ENCODE measurements at places on chromosomes 12 and 14. TPM values are rescaled to one million over a fixed set of nuclear protein-coding genes. Genes with fewer than 3 reads are reported as not detected.

DNA sequence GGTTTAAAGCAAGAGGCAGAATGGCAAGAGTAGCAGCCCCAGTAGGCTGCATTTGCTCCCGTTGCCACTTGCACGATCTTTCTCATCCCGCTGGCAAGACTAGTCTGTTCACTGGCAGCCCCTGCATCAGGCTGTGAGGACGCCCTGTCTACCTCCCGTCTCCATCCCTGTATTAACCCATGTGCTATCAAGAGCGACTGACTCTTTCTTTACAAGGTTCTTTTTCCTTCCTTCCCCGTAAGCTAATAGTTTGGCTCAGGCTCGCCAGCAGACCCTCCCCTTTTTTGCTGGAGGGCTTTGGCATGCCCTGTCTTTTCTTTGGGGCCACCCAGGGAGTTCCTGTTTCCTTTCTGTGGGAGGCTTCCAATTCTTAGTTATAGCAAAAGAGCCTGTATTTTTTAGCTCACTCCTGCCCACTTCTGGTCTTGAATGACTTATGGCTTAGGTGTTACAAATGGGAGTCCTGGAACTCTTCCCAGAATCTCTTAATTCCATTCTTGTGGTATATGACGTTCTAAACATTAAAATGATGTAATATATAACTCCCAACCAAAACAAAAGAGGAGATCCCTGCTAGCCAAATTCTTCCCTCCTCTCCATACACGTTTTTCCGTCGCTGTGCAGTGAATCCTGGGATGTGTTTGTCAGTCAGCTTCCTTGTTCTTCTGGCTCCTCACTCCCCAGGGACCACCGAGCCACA is 149.0 kb downstream of the PRKCH start:
- DNase-seq = peak; percentile 67

- DNase-seq = no peak
These were observed 123.6 kb downstream of the METTL25 start for GRCh38 chr12:82481954-82482353.

CTSG gene
- total RNA-seq = not detected

CHGA gene
- not detected for total RNA-seq

GRCh38 chr12:32181498-32182175 is 75.0 kb downstream of the BICD1 start:
- peak; percentile 41 for DNase-seq

- no peak for DNase-seq
These were observed 4.6 kb upstream of the HIP1R start for GRCh38 chr12:122830517-122831214.

DNA sequence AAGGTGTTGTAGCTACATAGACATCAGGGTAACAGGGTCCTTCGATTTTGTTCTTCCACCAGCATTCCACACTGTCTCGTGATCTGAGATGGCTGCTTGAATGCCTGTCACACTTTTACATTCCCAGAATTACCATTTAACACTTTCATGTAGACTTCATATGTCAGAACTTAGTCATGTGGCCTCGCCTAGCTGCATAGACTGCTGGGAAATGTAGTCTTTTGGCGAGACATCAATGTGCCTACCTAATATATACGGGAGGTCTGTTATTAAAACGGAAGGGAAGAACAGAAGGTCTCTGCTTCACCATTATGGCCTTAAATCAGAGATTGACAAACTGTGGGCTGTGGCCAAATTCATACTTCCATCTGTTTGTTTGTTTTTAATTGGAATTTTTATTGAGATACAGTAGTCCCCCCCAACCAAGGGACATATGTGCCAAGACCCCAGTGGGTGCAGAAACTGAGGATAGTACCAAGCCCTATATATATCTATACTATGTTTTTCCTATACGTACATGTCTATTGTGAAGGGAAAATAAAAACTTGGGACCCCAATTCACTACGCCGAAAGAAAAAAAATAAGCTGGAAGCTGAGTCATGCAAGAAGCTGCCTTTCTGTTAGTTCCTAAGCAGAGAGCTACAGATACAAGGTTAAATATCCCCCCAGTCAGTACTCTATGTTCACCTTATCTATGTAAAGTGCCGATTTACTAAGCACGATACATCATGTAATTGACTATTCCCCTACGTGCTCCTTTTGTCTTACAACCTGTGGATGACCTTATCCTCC is 11.3 kb upstream of the HRK start:
- no peak for DNase-seq

RNU4-1 gene
- total RNA-seq = not detected

DNA sequence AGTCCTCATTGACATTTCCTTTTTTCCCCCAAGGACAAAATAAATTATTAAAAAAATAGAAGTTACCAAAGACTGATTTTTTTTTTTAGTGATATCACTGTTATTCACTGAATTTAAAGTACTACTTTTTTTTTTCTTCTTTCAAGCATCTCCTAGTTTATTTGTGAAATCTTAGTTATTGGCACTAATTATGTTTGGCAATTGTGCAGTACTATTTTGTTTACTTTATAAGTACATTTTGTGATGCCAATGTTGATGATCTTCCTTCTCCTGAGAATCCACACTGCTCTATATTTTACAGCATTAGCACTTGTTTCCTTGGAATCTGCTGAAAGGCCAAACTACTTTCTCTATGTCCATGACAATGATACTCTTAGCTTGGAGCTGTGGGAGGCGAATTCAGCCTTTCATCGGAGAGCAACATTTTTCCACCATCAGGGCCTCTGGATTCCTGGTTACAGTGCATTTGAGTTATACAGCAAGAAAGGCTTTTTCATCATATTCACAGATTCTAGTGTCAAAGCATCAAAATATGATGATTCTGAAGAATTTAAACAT is 123.8 kb upstream of the PTPRQ start:
- DNase-seq = no peak

MYO1A gene
- 1.6 TPM for total RNA-seq

GRCh38 chr12:94621662-94622359 is 28.5 kb downstream of the TMCC3 start:
- DNase-seq = no peak
